ENCODE measurements at places on chromosomes 2 and 18. TPM values are rescaled to one million over a fixed set of nuclear protein-coding genes. Genes with fewer than 3 reads are reported as not detected.

The DCDC2C gene
- not detected for total RNA-seq

The RNF152 gene
- total RNA-seq, result 12.2 TPM

The LOXHD1 gene
- total RNA-seq, result 0.28 TPM

The FRZB gene
- 8.2 TPM for total RNA-seq

The CFAP53 gene
- total RNA-seq, result not detected

The ALPG gene
- not detected for total RNA-seq

The KIF5C gene
- 11.1 TPM for total RNA-seq

The TRAK2 gene
- total RNA-seq, result 68.1 TPM

The AQP4 gene
- 1.8 TPM for total RNA-seq

The UGT1A10 gene
- total RNA-seq, result not detected

The BMP10 gene
- total RNA-seq, result not detected

The DPP4 gene
- total RNA-seq, result 11.4 TPM

The NETO1 gene
- total RNA-seq, result not detected

The OTOS gene
- not detected for total RNA-seq

The DSC1 gene
- not detected for total RNA-seq

The SLC4A3 gene
- total RNA-seq, result 0.99 TPM

The REG3G gene
- total RNA-seq, result not detected

The ABCG5 gene
- total RNA-seq, result not detected

The ZC3H8 gene
- total RNA-seq, result 2.7 TPM

The TRPM8 gene
- not detected for total RNA-seq

The NDC80 gene
- total RNA-seq, result not detected

The ACKR3 gene
- total RNA-seq, result 17.6 TPM

The PCARE gene
- total RNA-seq, result under 0.01 TPM

The KYNU gene
- 1.4 TPM for total RNA-seq

The TMEM17 gene
- total RNA-seq, result 1.7 TPM

The SIX3 gene
- not detected for total RNA-seq

The ERICH2 gene
- not detected for total RNA-seq

The ASXL3 gene
- 9.1 TPM for total RNA-seq

The POTEI gene
- total RNA-seq, result not detected

The TDRD15 gene
- total RNA-seq, result not detected

The ZBTB7C gene
- 1.7 TPM for total RNA-seq

The SRSF7 gene
- total RNA-seq, result 83.8 TPM

The ARHGAP15 gene
- total RNA-seq, result 4.8 TPM

The LIMS4 gene
- total RNA-seq, result 0.33 TPM

The ZNF385B gene
- total RNA-seq, result 2.8 TPM

The SNORC gene
- total RNA-seq, result 0.27 TPM

The DNAJC5G gene
- total RNA-seq, result not detected

The CAPN14 gene
- total RNA-seq, result not detected

The HOXD1 gene
- total RNA-seq, result 0.41 TPM

The RNF125 gene
- 0.95 TPM for total RNA-seq

The CHRND gene
- not detected for total RNA-seq

The ERFE gene
- total RNA-seq, result 0.49 TPM
